ENCODE measurements at places on chromosomes 16 and 17.

DNA sequence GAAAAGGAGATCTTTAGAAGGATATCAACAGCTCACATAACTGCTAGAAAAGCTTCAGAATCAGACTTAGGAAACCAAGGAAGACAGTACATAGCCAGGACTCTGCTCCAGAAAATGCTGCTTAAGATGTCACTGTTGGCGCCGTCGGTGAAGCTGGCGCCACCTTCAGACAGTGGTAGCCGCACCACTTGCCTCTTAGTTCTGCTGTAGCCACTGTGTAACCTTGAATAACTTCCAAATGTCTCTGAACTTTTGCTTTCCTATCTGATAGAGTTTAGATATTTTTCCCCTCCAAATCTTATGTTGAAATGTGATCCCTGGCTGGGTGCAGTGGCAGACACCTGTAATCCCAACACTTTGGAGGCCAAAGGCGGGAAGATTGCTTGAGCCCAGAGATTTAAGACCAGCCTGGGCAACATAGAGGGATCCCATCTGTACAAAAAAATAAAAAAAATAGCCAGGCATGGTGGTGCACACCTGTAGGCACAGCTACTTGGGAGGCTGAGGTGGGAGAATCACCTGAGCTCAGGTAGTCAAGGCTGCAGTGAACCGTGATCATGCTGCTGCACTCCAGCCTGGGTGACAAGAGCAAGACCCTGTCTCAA, 6.3 kb upstream of the USP31 start:
- no peak for DNase-seq

DNA sequence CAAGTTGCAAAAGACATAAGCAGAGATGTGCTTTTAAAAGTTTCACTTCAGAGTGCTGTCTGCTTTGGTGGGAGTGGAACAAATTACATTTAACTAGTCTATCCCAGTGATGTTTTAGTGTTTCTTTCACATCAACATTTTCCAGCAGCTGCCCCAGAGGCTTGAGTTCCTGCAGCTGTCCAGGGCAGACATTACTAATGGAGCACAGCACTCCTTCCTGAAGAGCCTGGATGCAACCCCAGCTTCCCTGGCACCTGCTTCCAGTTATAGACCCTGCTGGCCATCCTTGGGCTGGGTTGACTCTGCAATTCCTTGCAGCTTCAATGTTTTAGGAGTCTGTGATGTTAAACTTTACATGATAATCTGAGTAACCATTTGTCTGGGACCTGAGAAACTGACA, 61.4 kb upstream of the PIRT start:
- no peak for DNase-seq

GRCh38 chr16:54277845-54278703, 8.5 kb downstream of the IRX3 start:
- no peak for DNase-seq

- no peak for DNase-seq
Observed at GRCh38 chr17:19513897-19514488, 19.7 kb upstream of the SLC47A1 start.

- DNase-seq, result no peak
Observed at GRCh38 chr17:35968520-35969054, 12.7 kb downstream of the CCL16 start.

DNA sequence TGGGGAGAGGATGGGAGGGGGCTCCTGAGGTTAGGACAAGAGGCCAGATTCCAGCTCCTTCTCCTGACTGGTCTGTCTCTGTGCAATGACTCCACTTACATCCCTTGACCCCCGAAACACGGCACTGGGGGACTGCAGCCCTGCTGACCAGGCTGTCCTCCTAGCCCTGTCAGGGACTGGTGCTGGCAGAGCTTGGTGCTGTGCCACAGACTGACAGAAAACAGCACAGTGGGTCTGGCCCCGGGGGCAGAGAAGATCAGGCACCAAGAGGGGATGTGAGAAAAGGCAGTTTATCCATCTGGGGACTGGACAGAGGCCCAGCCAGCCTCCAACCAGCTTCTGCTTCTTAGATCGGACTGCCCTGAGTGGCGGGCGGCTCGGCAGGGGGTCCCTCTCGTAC, 19.4 kb downstream of the SLC38A7 start:
- DNase-seq, result no peak

DNA sequence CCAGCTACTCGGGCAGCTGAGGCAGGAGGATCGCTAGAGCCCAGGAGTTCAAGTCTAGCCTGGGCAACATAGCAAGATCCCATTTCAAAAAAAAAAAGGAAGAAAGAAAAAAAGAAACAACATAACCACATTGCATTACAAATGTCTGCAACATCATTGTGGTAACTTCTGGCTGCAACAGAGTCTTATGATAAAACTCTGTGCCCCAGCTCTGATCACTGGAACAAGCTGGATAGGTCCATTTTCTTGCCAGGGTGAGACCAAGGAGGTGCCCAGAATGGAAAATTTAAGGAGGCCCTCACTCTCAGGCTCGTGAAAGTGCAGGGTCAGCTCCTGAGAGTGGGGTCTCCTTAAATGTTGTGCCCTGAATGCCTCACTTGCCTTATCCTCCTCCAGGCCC, 37.8 kb upstream of the KDM8 start:
- DNase-seq, result no peak

- no peak for DNase-seq
Observed at GRCh38 chr17:77141846-77142449, 1.2 kb downstream of the SEC14L1 start.

DNA sequence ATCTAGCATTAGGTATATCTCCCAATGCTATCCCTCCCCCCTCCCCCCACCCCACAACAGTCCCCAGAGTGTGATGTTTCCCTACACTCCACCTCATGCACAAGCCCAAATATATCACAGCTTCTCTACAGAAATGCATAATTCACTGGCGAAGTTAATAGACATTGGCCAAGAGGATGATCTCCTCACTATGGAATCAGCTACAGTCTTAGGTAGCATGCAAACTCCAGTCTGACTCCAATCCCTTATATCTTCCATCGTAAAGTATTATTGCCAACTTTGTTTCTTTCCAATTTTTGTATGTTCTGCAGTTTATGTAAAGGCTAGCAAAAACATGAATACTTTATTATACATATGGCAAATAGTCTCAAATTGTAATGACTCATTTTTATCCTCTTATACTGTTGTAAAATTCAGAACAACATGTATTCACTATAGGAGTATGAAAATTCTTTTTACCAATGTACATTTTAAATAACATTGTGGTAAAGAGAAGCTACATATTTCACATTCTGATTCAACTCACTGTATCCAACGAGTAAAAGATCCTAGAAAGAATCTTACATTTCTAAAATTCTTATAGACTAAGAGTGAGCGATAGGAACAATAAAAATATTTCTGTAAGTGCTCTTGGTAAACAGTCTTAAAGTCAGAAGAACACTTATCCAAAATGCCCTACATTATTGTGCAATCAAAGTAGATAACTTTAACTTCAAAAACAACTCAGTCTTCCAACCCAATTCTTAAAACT, 871 bp downstream of the ABCA8 start:
- DNase-seq, result no peak

DNA sequence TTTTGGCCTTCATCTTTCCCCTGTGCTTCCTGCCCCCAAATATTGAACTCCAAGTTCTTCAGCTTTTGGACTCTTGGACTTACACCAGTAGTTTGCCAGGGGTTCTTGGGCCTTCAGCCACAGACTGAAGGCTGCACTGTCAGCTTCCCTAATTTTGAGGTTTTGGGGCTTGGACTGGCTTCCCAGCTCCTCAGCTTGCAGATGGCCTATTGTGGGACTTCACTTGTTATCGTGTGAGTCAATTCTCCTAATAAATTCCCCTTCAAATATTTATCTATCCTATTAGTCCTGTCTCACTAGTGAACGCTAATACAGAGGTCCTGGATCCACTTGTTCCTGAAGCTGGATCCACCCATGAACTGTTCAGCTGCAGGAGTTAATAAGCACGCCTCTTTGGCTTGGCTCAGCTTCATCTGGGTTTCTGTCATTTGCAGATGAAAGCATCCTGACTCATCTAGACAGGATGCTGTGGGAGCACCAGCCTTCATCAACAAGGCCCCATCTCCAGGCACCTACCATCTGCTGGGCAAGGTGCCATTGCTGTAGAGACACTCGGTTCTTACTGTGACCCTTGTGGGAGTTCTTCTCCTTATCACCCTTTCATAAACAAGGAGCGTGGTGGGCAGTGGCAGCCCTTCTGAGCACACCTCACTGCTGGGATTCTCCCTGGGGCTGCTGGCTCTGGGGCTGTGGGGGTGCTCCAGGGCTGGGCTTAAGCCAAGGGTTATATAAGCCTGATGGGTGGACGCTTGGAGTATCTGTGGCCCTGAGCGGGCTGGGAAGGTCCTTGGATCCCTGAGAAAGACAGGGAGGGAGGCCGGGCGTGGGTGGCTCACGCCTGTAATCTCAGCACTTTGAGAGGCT, 23.1 kb downstream of the LAT start:
- DNase-seq, result no peak

DNA sequence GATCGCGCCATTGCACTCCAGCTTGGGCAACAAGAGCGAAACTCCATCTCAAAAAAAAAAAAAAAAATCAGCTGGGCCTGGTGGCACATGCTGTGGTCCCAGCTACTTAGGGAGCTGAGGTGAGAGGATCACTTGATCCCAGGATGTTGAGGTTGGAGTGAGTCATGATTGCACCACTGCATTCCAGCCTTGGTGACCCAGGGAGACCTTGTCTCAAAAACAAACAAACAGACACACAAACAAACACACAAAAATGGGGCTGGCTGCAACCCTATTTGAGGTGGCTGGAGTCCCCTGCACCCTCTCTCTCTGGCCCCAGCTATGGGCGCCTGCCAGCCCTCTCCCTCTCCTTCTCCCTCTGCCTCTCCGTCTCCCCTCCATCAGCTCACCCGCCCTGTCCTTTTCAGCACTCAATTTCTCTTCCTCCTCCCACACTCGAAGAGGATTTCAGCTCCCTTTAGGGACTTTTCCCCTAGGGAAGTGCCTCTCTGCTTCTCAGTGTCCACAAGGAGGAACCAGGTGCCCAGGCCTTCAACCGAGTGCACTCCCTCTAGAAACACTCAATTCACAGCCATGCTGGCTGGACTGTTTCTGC, 17.5 kb upstream of the TFAP4 start:
- DNase-seq, result no peak

DNA sequence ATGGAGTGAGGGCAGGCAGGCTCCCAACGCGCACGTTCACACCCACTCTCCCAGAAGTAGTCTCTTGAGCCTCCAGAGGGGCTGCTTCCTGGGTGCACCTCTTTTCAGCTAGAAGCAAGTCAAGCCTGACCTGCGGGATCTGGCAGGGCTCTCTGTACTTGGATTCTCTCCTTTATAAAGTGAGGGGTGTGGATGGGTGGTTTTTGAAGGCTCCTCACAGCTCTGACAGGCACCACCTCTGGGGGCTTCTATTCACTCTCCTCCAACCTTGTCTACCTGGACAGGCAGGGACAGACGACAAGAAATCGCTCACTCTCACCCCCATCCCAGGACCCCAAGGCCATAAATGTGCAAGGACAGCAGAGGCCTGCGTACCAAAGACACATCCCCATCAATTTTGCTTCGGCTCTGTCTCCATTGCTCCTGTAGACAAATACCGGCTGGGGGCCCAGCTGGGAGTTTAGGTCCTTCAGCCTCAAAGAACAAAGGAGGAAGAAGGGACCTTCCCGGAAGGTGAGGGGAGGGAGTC, 814 bp upstream of the DYNLL2 start:
- DNase-seq, result no peak

- DNase-seq, result no peak
Observed at GRCh38 chr17:19724501-19725420, 8.4 kb upstream of the SLC47A2 start.

GRCh38 chr16:51193879-51194278, 42.8 kb upstream of the SALL1 start:
- DNase-seq, result no peak

DNA sequence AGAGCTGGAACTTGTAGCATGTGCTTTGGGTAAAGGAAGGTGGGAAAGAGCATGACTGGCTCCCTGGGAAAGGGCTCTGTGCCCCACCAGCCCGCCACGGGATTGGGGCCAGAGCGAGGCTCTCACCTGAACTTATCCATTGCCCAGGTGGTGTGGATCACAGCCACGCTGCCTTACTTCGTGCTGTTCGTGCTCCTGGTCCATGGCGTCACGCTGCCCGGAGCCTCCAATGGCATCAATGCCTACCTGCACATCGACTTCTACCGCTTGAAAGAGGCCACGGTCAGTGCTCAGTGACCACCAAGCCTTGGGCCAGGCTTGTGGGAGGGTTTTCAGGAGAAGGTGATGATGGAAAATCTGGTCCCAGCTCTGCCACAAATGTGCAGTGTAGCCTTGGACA, 36.0 kb downstream of the SLC6A2 start:
- DNase-seq, result no peak

GRCh38 chr16:87178977-87179376, 138.2 kb downstream of the C16orf95 start:
- no peak for DNase-seq

DNA sequence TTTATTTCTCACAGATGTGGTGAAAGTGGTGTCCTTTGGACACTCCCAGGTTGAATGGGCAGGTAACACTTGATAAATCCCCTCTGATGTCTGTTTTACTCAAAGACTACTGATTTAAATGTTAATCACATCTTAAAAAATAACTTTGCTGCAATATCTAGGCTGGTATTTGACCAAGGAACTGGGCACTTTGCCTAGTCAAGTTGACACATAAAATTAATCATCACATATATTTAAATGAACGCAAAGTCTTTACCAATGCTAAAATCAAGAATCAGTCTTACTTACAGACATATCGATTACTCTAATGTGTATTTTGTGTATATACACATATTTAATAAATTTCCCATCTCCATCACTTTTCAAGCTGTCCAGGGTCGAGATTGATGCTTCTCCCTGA, 7.0 kb downstream of the MT2A start:
- DNase-seq, result no peak

GRCh38 chr17:64661976-64662773, at the start of gene SMURF2:
TSS of gene SMURF2 (minus strand) at chr17:64662307. CDS start at chr17:64661880, 427 bp downstream.
- DNase-seq, result peak; percentile 22

GRCh38 chr17:63356337-63356757, 89.8 kb downstream of the CYB561 start:
- no peak for DNase-seq

GRCh38 chr16:89678258-89678657, 8.2 kb upstream of the CDK10 start:
- DNase-seq, result no peak

DNA sequence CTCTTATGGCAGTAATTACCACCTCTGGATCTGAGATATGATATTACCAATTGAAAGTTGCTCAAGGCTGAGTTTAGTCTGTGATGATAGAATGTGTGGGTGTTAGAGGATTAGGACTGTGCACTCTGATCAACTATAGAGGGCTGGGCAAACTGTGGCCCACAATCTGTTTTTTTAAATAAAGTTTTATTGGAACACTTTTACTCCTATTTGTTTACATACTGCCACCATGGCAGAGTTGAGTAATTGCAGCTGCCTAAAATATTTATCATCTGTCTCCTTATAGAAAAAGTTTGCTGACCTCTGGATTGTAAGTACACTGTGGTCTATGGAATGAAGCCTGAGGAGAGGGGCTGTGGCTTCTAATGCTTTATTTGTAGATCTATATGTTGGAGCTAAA, 71.5 kb upstream of the N4BP1 start:
- no peak for DNase-seq

GRCh38 chr16:26542198-26542597, 524.5 kb upstream of the C16orf82 start:
- no peak for DNase-seq

GRCh38 chr17:65918500-65918899, 273.4 kb downstream of the CEP112 start:
- DNase-seq, result no peak

- DNase-seq, result no peak
Observed at GRCh38 chr17:40963838-40964237, 2.9 kb downstream of the KRT39 start.

- no peak for DNase-seq
Observed at GRCh38 chr17:57593739-57594462, 151.2 kb downstream of the CCDC182 start.

Measured in NCI-H1048 (cell line).